Mesenteric fat pad (tissue), 1 donor: ENCODE measurements at places on chromosomes 2 and 18. TPM values are rescaled to one million over a fixed set of nuclear protein-coding genes. Genes with fewer than 3 reads are reported as not detected.

ZBTB7C gene
- 14.2 TPM for total RNA-seq

LRRTM4 gene
- total RNA-seq = 0.55 TPM

DNA sequence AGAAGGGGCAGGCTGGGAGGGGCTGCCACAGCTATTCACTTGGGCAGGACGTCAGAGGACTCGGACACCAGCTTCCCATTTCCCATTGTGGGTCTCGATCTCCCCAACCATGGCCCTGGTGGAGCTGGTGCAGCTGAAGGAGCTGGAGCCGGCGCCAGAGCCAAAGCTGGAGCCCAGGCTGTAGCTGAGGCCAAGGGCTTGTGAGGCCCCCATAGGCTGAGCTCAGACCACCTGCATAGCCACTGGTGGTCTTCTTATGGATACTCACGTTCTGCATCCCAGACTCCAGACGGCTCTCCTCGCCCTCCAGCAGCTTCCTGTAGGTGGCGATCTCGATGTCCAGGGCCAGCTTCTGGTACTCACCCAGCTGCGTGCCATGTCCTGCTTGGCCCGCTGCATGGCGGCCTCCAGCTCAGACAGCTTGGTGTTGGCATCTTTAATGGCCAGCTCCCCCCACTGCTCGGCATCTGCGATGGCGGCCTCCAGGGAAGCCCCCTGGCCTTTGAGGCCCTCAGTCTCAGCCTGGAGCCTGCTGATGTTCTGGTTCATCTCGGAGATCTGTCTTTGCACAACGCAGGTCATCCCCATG, 6.0 kb upstream of the CDK5R2 start:
- DNase-seq = no peak

- no peak for DNase-seq
These were observed 56.1 kb upstream of the SLC35G4 start for GRCh38 chr18:11553098-11553940.

GRCh38 chr18:13520306-13520705, 206.1 kb downstream of the FAM210A start:
- peak; percentile 81 for DNase-seq
